ENCODE measurements at places on chromosomes 5 and 9.

GRCh38 chr5:128084228-128085167 lies 932 bp downstream of the SLC12A2 start:
- DNase-seq: no peak

DNA sequence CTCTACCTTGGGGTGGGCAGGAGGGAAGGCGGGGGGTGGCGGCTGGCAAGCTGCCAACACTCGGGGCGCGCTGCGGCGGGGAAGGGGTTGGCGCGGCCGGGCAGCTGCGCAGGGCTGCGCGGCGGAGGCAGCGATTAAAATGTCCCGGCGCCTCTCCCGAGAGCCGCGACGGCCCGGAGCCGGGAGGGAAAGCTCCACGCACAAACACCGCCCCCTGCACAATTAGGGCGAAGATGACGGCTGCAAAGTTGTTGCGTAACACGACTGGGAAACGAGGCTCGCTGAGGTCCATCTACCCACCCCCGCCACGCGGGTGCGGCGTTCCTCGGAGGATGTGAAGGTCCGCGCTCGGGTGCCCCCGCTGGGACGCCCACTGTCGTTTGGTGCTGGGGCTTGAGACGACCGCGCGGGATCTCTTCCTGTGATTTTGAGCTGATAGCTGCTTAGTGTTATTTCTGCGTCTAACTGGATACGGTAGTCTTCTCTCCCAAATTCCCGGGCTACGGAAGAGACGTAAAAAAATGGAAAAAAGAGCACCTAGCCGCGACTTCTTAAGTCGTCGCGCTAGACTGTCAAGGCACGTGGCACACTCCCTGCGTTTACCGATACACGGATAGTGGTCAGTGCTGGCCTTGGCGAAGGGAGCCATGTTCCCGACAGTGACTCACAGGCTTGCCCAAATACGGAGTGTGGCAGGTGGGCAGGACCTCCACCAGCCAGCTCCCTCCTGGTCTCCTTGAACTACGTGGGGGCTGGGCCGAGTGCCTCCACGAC lies 958 bp upstream of the NFIL3 start:
- no peak for DNase-seq

- no peak for DNase-seq
These were observed 422.6 kb upstream of the CD180 start for GRCh38 chr5:67619235-67619634.

DNA sequence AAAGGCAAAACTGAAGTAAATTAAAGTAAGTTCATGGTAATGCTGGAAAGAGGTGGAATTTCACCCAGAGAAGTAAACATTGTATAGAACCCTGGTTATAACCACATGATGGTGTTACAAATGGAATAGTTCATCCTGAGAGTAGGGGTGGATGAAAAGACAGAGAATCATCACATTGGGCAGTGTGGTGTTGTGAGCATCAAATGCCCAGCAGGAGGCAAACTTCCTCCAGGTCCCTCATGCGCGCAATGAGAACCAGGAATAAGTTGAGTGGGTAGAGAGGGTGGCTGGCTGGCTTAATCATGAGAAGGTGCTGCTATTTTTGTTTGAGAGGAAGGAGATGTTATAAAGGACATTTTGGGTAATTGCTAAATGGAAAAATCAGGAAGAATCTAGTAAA lies 163.3 kb upstream of the HMHB1 start:
- no peak for DNase-seq

DNA sequence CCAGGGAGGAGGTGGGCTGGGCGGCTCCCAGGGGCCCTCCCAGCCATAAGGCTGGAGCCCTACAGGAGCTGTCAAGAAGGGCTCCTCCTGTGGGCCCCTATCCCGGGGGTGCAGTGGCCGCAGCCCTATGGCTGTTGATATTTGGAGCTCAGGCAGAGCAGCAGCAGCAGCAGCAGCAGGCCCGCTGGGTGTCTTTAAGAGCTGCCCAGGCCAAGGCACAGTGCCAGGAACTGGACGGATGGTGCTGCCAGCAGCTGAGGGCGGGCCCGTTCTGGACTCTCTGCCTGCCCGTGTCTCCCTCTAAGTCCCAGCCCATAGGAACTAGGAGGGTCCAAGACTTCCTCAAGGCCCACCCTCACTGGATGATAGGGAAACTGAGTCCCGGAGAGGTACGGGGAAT lies 3.6 kb downstream of the AK1 start:
- DNase-seq: no peak

DNA sequence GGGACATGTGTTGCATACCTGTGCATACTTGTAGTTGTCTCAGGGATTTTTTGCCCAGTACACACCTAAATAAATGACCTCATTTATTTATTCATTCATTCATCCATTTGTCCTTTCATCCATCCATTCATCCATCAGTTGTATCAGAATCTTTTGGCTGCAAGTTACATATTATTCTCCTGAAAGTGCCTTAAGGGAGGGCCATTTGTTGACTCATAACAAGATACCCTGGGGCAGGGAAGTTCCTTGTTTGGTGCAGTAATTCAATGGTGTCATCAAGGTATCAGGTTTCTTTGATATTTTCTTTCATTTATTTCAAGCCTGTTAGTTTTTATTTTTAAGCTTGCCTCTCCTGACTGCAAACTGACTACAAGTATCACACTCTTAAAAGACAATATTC lies 597.9 kb upstream of the TLE4 start:
- DNase-seq: no peak

- DNase-seq: no peak
These were observed 152.1 kb downstream of the GNAQ start for GRCh38 chr9:77879437-77879943.

DNA sequence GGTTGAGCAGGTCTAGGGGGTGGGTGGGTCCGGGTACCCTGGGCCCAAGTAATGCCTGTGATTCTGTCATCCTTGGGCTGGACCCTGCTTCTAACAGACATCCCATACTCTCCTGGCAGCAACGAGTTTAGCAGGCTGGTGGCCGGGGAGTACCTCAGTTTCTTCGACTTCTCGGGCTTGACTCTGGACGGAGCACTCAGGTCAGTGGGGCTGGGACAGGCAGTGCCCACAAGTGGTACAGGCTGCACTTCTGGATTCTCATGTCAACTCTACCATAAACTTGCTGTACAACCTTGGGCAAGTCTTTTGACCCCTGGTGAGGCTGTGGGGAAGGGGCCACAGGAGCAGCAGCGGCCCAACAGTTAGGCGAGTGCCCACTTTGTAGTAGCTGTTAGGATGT lies 21.8 kb downstream of the PSD2 start:
- DNase-seq: no peak

DNA sequence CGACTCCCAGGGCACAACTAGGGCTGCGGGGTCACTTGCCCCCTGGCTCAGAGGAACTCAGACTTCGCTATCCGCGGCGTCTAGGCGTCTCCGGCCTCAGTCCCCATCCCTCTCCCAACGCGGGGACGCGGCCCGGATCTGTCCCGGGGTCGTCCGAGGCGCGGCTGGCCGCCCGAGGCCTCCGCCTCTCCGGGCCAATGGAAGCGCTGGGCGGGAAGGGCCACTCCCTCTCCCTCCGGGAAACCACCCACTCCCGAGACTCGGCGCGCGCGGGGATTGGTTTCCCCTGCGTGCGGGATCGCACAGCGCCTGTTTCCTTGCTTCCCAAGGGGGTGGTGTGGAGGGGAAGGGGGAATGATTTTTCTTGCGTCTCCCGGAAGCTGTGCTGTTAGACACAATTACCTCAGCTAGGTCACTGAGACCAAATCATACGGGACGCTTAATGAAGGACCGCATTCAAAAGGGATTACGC lies 38.3 kb downstream of the NR2F1 start:
- DNase-seq: no peak

DNA sequence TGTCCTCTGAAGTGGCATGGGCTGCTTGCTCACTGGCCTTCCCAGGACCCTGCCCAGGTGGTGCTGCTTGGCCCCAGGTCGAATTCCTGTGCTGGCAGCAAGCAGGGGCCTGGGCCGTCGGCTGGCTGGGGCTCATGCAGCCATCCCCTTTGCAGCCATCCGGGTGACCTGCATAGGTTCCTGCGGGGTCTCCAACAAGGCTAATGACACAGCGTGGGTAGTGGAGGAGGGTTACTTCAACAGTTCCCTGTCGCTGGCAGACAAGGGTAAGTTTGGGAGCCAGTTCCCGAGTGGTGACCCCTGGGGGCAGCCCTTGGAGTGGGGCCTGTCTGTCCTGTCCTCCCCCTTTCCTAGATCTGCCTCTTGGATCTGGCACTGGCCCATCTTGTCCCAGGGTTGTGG lies 6.1 kb upstream of the EHMT1 start:
- no peak for DNase-seq

DNA sequence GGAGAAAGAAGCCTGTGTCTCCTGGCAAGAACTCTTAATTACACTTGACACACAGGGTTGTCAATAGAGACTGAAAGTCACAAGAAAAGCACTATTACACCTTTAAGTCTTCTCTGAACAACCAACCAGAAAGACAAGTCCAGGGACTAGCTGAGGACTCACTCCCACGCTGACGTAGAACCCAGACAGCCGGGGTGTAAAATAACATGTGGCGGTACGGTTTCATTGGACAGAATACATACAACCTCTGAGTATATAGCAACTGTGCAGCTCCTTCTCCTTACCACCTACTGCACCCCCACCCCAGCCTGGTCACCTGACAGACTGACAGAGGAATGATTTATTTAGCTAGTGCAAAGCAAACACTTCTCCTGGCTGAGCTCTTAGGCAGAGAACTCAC lies 103.4 kb upstream of the RASEF start:
- DNase-seq: no peak

DNA sequence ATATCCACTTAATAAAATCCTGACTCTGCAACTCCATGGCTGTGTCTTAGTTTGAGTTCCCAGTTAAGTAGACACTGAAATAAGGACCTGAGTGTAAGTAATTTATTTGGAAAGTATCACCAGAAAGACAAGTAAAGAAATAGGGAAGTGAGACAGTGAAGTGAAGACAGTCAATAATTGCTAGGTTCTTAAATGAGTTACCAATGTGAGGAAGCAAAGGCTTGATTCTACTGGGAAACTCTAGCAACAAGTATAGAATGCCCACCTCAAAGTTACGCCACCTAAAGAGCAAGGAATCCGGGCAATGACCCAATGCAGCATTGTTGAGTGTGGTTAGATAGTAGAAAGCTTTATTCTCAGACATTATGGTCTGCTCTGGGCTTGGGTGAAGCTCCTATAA lies 383.9 kb downstream of the TLR4 start:
- DNase-seq: no peak

GRCh38 chr5:154318691-154319090 lies 127.1 kb upstream of the SAP30L start:
- DNase-seq: no peak

GRCh38 chr9:101311758-101312420 lies 72.9 kb downstream of the BAAT start:
- no peak for DNase-seq

DNA sequence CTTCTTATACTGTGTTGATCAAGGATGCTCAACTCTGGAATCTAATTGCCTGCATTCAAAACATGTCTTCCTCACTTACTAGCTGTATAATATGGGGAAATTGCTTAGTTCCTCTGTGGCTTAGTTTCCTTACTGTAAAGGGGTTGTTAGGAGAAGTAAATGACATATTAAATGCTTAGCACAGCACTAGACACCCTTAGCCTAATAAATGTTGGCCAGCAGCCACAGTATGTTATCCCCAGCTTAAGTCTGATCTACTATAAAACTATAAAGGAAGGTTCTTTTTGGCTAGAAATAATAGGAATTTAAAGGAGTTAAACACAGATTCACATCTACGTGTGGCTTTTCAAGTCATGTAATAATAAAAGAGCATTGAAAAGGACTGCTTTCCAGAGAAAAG lies 232.4 kb downstream of the PCSK1 start:
- no peak for DNase-seq

GRCh38 chr5:1670351-1670750 lies 129.3 kb downstream of the MRPL36 start:
- no peak for DNase-seq

GRCh38 chr5:95739857-95740256 lies 8.7 kb downstream of the RHOBTB3 start:
- DNase-seq: no peak

DNA sequence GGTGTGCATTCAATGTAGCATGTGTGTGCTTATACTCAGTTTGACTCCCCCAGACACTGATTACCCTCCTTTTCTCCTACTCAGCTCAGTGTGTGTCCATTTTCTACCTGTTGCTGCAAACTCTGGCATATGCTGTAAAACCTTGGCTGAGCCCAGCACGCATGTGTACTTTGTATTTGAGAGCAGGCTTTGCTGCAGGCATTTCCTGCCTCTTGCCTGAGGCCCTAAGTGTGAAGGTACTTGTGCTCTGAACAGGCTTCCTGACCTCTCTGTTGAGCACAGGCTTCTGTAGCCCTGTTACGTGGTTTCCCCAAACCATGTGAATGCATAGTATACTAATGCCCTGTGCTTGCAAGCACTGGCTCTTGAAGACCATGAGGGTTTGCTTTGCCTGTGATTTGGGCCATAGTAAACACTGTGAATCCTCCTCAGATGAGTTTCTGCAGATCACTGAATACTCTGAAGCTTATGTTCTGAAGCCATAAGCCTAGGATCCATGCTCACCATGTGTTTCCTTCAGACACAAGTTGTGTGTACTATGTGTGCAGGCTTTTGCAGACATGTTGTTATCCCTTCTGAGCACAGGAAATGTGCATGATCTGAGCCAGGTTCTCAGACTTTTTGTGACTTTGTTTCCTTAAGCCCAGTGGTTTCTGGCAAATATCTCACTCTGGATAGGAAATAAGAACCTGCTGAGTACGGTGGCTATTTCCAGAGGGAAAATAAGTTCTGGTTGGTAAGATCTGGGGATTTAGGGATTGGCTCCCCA lies 124.9 kb upstream of the RUSC2 start:
- no peak for DNase-seq

- DNase-seq: no peak
These were observed 270.2 kb upstream of the KLF4 start for GRCh38 chr9:107759823-107760166.

DNA sequence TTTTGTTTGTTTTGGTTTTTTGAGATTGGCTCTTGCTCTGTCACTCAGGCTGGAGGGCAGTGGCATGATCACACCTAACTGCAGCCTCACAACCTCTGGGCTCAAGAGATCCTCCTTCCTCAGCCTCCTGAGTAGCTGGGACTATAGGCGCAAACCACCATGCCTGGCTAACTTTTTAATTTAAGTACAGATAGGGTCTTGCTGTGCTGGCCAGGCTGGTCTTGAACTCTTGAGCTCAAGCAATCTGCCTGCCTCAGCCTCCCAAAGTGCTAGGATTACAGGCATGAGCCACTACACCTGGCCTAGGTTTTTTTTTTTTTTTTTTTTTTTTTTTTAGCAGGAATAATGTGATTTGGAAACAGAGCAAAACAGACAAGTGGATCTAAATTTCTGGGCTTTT lies 37.6 kb downstream of the MARCHF6 start:
- no peak for DNase-seq

DNA sequence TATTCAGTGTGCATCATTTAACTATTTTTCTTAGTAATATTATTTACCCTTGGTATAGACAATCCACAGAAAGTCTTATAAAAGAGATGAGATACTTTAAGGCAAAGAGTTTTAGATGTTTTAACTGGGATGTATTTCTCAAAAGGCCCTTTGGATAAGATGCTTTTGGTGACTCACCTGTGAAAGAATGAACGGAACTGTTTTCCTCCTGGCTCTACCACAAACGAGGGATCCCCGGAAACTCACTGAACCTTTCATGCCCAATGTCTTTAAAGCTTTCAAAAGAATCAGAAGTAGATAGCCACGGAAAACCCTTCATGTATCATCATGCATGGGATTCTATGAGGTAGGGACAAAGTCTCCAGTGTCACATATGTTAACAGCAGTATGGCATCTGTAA lies 1.6 kb downstream of the ZNF782 start:
- no peak for DNase-seq
